Skin of body (tissue), 3 donors: ENCODE measurements at places on chromosomes 13 and 19.

- DNase-seq, result no peak
These were observed 696 bp upstream of the ERFL start for GRCh38 chr19:41928754-41929535.

GRCh38 chr19:32171719-32172151, 173.7 kb upstream of the ZNF507 start:
- no peak for DNase-seq

- DNase-seq, result no peak
These were observed at the start of gene CD22 for GRCh38 chr19:35328851-35329285. TSS of gene CD22 (plus strand) at chr19:35329187. CDS start at chr19:35332041, 2,854 bp downstream.

DNA sequence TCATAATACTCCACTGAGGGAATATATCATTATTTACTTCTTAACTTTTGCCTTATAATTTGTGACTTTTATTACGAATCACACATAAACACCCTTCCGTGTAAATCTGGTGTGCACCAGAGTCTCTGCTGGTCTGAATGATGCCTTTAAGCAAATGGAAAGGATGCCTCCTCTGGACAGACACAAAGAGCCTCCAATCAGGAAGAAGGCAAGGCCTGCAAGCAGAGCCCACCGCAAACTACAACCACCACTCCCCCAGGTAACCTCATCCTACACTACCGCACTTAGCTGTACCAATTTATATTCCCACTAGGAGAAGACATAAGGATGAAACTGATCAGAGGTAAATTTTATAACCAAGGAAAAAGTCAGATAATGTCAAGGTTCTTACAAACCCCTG, 137.6 kb downstream of the KLF12 start:
- DNase-seq, result no peak

DNA sequence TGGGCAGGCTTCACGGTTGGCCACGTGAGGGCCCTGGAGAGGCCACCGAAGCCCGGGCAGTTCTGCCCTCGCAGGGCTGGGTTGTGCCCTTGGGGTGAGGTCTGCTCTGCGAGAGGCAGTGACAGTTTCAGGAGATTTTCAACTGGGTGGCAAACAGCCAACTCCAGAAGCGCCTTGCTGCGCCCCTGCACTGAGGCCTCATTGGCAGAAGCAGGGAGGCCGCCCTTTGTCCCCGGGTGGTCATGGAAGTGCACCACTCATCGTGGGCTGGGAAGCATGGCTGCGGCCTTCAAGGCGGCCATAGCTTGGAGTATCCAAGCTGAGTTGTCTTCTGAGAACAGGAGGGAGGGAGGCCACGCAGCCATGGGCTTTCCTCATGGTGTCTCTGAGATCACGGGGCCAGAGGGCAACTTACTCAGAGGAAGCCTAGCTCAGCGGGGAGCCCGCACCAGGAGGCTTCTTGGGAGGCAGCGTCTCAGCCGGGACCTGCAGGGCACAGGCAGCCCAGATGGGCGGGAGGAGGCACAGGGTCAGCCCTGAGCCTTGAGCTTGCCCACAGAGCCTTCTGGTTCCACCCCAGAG, 14.8 kb downstream of the PLEKHJ1 start:
- no peak for DNase-seq

- DNase-seq, result no peak
These were observed 27.4 kb upstream of the GPR12 start for GRCh38 chr13:26787961-26788360.
